Neural progenitor cell (in vitro differentiated cells): ENCODE measurements at places on chromosomes 5 and 9.

GRCh38 chr5:171806976-171807747, 21.5 kb downstream of the SMIM23 start:
- DNase-seq = peak; percentile 11

GRCh38 chr5:144237851-144238250, 67.2 kb downstream of the KCTD16 start:
- DNase-seq = no peak

GRCh38 chr9:99361817-99362216, 139.7 kb downstream of the SEC61B start:
- peak; percentile 60 for DNase-seq

GRCh38 chr5:59055745-59056448, 473.0 kb downstream of the RAB3C start:
- no peak for DNase-seq

DNA sequence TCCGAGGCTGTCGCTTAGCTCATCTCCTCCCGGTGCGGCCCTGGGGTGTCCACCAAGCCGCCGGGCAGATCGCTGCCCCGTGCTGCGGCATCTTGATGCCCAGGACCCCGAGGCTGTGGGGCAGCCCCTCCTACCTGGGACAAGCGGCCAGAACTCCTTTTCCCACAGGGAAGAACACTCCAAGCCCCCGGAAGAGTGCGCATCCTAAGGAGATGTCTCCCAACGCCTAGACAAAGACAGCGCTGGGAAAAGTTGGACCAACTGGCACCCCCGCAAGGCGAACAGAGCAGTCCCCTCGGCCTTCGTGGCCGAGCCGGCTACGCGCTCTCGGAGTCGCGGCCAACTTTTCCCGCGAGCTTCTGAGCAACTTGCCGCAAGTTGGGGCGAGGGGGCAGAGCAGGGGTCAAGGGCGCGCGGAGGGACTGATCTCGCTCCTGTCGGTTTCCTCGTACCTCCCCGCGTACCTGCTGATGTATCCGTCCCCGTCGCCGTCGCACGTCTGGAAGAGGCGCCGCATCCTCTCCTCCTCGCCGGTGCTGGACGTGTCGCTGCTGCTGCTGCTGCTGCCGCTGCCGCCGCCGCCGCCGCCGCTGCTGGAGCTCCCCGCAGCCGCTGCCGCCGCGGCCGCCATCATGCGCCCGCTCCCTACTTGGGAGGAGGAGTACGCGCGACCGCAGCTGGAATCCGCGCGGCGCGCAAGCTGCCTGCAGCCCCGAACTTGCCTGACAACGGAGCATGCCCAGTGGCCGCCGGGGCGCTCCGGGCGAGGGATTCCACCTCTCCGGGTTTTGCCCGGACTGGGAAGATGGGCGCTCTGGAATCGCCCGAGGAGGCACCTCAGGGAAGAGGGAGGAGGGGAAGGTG, at the start of gene MCC:
Gene MCC (minus strand): TSS at position 673 of the 864 bp plus-strand sequence.
- peak; percentile 93 for DNase-seq

GRCh38 chr9:2771087-2771486, 53.8 kb downstream of the KCNV2 start:
- DNase-seq = no peak

- no peak for DNase-seq
These were observed 502.4 kb downstream of the GADD45G start for GRCh38 chr9:90107040-90107725.

DNA sequence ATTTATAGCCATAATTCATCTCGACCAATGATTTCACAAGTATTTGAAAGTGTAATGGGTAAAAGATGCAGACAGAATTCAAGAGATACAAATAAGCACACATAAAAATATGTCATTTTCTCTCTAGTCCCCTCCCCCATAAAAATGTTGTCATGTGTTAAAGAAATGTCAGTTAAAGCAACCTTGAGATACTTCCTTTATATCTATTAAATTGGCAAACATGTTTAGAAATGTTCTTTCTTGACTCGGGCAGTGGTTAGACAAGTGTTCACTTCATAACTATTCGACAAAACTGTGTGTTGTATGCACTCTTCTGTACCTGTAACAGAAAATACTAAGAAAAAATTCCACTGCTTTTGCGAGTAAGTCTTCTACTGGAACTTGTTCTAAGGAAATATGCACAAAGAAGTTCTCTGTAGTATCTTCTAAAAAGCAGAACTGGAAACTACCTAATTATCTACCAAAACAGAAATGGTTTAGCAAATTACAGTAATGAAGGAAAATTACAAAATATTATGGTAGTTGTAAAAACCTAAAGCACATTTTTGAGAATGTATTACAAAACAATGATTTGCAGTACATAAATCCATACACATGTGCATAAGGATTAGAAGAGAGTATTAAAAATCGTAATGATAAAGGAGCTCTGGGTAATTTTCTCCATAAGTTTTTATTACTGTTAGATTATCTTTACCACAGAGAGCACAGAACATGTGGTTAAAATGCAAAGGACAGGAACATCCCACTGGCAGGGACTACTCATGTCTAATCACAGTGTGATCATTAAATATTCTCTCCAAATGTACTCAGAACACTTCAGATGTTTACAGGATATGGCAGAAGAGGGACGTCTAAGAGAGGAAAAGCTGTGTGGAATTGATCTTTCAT, 35.9 kb downstream of the FBXW2 start:
- no peak for DNase-seq

- no peak for DNase-seq
These were observed 16.3 kb downstream of the FAM163B start for GRCh38 chr9:133592731-133593409.

DNA sequence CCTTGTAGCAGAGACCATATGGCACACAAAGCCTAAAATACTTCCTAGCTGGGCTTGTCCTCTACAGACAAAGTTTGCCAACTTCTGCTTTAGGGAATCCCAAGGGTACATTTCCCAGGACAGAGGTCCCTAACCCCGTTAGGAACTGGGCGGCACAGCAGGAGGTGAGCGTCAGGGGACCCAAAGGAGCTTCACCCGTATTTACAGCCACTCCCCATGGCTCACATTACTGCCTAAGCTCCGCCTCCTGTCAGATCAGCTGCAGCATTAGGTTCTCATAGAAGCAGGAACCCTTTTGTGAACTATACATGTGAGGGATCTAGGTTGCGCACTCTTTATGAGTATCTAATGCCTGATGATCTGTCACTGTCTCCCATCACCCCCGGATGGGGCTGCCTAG, 88.5 kb upstream of the TRPM3 start:
- DNase-seq = no peak

DNA sequence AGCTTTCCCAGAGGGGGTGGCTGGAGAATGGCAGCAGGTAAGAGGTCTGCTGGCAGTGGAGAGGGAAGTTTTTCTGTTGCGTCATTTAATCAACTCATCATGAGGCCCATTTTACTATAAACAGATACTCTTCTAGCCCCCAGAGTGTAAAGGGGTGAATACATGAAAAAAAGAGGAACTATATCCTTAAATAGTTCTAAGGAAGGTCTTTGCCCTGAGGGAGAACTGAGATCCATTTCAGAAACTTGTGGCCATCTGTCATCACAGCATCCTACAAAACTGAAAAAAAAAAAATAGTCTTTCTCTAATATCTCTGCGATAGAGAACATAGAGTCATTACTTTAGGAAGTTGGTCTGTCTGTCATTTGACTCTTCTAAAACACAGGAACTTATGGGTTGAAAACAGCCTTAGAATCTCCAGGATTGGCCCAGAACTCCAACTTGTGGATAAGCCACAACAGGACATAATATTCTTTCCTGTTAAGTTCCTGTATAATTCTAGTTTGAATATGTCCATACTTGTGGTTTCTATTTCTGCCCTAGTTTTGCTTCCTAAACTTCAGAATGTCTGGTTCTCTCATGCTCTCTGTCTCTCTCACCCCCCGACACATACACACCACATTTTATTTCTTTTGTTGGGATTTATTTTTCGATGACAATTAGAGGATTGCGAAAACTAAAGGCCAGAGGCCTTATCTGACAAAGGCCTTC, 238.5 kb upstream of the PIK3R1 start:
- DNase-seq = no peak

- no peak for DNase-seq
These were observed 71.2 kb upstream of the COX7C start for GRCh38 chr5:86546582-86546981.

GRCh38 chr9:76893395-76893932, 12.4 kb downstream of the PRUNE2 start:
- DNase-seq = no peak

- DNase-seq = no peak
These were observed 94.4 kb downstream of the ARHGAP26 start for GRCh38 chr5:142864290-142865260.

- DNase-seq = peak; percentile 9
These were observed 237.5 kb downstream of the AP3B1 start for GRCh38 chr5:78056901-78057514.

DNA sequence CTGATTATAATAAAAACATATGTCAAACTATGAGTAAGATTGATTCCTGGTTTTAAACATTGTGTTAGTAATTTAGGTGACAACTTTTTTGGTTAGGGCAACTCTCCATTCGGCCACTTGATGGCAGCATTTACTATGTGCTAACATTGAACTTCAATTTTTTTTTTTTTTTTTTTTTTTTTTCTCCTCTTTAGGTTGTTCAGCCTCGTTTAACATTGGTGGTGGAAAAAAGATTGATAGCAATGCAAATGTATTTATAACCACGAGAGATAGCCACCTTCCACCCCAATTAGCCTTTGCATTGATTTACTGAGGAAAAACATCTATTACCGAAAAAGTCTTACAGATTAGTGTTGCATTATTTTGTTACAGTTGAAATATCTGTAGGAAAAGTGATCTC, 159.1 kb downstream of the CSNK1G3 start:
- DNase-seq = peak; percentile 61

DNA sequence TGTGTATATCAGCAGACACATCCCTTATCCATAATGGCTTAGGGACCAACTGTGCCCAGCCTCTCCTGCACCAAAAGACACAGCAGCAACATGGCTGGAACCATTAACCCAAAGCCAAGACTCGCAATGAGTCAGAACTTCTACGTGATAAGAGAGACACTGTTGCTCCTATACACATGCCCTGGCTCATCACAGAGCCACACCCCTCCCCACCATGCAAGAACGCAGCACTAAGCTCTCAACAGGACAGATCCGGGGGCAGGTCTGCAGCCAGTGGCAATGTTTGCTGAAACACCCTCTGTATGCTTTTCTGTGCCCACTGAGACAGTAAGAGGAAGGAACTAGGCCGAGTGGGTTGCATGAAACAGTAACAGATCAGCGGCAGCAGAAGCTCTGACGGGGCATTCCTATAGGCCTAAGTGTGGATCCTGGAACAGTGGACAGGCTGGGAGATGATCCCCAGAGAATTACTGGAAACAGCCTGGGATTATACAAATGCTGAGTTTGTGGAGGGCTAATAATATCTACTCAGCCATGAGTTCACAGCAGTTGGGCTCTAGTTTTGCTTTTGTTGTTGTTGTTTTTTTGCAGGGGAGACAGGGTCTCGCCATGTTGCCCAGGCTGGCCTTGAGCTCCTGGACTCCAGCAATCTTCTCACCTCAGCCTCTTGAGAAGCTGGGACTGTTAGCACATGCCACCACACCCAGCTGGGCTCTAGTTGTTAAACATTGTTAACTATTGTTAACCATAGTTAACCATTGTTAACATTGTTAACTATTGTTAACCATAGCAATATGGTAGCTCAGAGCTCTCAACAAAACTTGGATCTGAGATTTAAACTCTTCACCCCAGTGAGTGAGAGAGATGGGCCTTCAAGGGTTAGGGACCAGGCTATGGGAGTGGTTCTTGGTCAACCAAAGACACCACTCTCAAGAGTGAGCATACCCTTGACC, 41.0 kb downstream of the B4GALT1 start:
- DNase-seq = no peak

DNA sequence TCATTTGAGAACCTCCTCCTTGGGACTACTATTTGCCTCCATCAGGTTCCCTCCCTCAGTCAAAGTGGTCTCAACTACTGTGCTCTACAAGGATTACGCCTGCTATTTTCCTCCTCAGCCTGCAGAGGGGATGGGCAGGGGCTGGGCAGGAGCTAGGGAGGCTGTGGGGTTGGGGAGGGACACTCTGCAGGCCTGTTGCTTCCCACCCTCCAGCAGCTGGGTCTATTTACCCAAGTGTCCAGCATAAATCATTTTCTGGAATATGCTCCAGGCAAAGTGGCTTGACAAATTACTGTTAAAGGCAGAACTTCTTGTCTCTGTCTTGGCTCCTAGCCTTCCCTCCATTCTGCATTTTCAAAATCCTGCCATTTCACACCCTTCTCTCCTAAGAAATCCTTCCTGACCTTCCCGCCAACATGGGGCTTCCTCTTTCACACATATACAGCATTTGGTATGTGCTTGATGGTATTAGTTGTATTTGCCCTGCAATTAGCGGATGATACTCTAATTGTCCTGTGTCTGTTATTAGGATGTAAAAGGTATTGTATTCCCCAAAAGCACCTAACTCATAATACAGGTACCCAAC, 106.7 kb downstream of the EFNA5 start:
- no peak for DNase-seq

DNA sequence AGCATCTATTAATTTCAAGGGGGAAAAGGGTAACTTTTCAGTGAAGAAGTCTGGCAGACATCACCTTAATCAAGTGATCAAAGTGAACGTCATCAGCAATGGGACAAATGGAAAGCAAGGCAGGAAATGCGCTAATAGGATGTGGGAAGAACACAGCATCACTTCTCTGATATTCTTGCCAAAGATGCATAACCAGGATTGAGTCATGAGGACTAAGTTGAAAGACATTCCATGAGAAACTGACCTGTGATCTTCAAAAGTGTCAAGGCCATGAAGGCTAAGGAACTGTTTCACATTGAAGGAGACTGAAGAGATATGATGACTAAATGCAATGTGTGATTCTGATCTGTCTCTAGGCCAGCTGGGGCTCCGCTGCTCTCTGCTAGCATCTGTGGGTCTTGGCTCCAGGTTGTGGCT, 92.9 kb downstream of the NDFIP1 start:
- no peak for DNase-seq

- no peak for DNase-seq
These were observed 312.9 kb downstream of the ARHGEF28 start for GRCh38 chr5:73938938-73939320.

GRCh38 chr9:89278551-89278950, 32.4 kb upstream of the CKS2 start:
- DNase-seq = no peak

DNA sequence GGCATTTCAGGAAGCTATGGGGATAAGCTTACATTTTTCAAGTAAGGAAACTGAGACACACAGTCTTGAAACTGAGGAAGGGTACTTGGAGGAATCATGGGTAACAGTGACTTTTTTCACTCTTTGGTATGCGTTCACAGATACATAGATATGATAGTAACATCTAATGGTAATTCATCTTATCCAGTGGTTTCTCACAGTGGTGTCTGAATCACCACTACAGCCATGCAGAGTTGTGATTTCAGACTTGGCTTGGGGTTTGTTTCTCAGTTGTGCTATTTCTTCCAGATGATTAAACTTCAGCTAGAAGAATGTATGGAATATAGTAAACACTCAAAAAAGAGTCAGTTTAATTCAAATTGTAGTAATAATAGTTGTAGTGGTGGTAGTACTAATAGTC, 239.1 kb upstream of the NUDT12 start:
- no peak for DNase-seq

GRCh38 chr9:97635026-97635425, 1.4 kb downstream of the NCBP1 start:
- DNase-seq = no peak

GRCh38 chr9:78297672-78297961, 692 bp downstream of the PSAT1 start:
- DNase-seq = no peak

GRCh38 chr5:119367502-119368237, 11.9 kb downstream of the TNFAIP8 start:
- no peak for DNase-seq
